ENCODE measurements at places on chromosomes 4 and X.

DNA sequence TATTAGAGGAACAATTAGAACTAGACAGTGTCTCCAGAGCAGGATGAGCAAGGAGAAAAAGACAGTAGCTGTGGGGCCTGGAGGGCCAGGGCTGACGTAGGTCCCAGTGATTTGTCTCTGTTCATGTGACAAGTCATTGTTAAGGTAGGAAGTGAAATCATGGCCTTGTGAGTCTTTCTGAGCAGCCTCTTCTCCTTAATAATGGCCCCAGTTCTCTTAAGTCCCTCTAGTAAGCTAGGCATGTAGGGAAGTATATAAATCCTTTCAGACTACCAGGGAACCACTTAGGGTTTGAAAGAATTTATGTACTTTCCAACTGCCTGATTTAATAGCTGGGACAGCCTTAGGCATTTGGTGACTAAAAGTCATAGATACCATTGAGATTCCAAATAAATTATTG, 133.0 kb downstream of the KLHL8 start:
- DNase-seq: no peak

DNA sequence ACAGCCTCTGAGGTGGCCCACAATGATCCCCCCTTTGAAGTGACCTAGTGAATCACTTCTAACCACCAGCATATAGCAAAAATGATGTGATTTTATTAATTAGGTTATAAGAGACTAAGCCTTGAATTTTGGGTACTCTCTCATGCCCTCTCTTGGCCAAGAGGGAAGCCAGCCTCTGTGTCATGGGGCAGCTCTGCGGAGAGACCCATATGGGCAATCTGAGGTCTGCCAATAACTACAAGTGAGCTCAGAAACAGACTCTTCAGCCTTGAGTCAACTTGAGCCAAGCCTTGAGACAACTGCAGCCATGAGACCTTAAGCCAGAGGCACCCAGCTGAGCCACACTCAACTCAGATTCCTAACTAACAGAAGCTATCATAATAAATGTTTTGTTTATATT, 45.7 kb downstream of the MANBA start:
- DNase-seq: no peak

DNA sequence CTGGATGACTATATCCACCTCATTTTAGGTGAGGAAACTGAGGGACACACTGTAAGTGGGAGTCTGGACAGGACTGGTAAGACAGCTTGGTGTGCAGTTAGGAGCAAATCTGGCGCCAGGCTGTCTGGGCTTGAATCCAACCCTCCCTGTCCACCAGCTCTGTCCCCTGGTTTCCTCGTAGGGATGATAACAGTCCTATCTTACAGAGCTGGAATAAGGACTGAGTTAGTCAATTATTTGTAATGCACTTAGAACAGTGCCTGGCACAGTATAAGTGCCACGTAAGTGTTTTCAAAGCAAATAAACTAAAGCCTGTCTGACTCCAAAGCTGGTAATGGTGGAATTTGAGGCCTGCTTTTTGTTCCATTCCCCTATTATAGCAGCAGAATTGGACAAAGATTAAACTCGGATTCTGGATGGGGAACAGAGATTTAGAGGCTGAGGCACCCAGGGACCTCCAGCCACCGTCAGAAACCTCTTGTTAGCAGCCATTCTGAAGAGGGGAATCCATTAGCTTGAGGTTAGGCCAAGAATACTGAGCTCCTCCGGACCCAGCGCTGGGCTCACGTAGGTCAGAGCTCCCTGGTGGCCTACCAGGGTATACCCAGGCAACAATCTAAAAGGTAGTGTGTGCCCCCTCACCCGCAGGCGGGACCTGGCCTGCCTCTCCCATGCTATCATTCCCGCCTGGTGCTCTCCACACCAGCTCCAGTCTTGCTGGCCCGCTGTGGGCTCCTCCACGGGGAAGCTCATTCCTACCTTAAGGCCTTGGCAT, 102.1 kb downstream of the UCHL1 start:
- DNase-seq: no peak

GRCh38 chrX:72078411-72078810, 53.3 kb downstream of the RTL5 start:
- no peak for DNase-seq

- no peak for DNase-seq
Measured at GRCh38 chr4:81790477-81790876, 318.8 kb upstream of the RASGEF1B start.

- DNase-seq: no peak
Measured at GRCh38 chr4:18932730-18933339, 911.3 kb upstream of the LCORL start.

- DNase-seq: no peak
Measured at GRCh38 chr4:95638920-95639501, 90.2 kb upstream of the UNC5C start.

GRCh38 chr4:139692309-139693012, 26.8 kb downstream of the MGST2 start:
- no peak for DNase-seq

DNA sequence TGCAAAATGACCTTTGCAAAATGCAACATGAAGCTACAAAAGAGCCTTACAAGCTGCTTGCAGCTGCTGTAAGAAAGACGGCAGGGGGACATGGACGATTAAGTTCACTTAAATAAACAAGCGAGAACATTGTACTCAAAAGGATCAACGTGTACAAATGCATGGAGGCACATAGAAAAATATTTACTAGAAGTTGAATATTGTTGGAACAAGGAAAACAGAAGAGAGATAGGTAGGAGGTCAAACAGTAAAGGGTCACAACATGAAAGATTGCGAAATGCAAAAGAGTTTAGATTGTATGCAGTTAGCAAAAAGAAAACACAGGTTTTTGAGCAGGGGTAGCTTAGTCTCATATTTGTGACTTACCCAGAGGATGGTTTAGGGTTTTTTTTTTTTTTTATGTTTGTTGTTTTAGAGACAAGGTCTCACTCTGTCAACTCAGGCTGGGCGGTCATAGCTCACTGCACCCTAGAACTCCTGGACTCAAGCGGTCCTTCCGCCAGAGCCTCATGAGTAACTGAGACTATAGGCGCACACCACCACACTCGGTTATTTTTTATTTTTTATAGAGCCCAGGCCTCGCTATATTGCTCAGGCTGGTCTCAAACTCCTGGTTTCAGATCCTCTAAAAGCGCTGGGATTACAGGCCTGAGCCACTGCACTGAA, 1.4 kb upstream of the PHF8 start:
- DNase-seq: no peak

DNA sequence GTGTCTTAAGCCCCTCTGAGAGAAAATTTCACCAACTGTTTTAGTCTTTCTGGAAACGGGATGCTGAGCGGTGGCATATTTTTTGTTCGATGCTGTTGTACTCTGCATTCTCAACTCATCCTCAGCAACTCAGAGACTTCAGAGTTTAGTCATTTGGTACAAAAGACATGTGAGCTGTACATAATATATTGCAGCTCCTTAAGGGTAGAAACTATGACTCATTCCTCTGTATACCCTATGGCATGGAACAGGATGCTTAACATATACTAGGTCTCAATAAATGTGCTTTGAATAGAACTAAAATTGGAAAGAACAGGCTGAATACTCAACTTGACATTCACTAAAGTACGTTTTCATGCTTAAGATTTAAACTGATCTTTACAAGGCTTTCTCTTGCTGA, 130.5 kb upstream of the SLITRK2 start:
- DNase-seq: no peak
